ENCODE measurements at places on chromosomes 6 and 20. TPM values are rescaled to one million over a fixed set of nuclear protein-coding genes. Genes with fewer than 3 reads are reported as not detected.
A peak's percentile ranks its signal among the peaks of the same experiment; 100 is the strongest.

CDKN1A gene
- 286 TPM for total RNA-seq

DNA sequence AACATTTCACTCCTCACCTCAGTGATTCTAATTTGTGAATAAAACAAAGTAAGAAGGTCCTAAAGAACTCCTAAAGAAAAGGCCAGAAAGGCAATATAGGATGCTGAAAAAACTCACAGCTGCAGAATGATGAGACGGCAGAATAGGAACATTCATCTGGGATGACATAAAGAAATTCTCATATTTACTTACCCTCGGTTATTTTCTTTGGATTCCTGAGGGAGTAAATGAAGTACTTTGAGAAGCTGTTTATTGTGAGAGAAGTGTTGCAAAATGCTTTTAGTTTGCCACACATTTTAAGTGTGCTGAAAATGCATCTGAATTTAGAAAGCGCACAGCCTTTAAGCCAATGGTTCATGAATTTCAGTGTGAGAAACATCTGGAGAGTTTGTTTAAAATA lies 35.7 kb upstream of the RBL1 start:
- DNase-seq, result no peak

ENTPD6 gene
- total RNA-seq, result 201 TPM

DNA sequence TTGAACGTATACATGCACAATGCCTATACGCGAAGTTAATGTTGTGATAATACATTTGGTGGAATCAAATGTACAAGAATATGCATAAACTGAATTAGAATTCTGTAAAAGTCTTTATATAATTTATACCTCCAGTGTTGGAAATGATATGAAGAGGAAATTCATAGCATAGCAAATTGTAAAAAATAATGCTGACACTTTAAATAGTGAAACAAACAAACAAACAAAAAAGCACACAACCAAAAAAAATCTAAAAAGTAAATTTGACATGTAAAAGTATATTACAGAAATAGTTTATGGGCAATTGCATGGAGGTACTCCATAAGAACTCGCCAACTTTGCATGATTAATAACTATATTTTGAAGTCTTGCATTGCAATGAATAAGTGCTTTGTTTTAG lies 780.9 kb downstream of the TBC1D32 start:
- DNase-seq, result no peak

SIRPA gene
- 9.8 TPM for total RNA-seq

GRCh38 chr20:60131375-60131774 lies 173.2 kb downstream of the CDH26 start:
- DNase-seq, result no peak

DNA sequence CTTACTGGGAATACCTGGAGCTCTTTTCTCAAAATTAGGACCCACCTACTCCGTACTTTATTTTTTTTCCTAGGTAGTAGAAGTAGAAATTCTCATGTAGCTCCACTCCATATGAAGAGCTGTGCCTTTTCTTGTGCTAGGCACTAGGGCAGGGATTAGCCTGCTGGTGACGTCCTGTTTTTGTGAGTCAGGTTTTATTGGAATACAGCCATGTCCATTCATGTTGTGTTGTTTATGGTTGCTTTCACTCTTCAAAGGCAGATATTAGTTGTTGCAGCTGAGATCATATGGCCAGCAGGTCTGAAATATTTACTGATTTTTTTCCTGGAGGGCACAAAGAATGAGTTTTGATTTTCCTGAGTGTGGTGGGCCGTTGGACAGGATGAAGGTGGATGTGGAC lies 20.5 kb downstream of the XRN2 start:
- no peak for DNase-seq

GRCh38 chr20:39038495-39038894 lies 76.4 kb downstream of the DHX35 start:
- DNase-seq, result no peak

TRIM40 gene
- 10.7 TPM for total RNA-seq

CST4 gene
- not detected for total RNA-seq

TFB1M gene
- 27.9 TPM for total RNA-seq

GRCh38 chr6:138406443-138406842 lies 2.4 kb downstream of the HEBP2 start:
- DNase-seq, result peak; percentile 57

RHAG gene
- total RNA-seq, result 0.54 TPM

LGSN gene
- total RNA-seq, result 0.11 TPM

SH3BGRL2 gene
- 95.4 TPM for total RNA-seq

GRCh38 chr6:11212664-11213063 lies 19.8 kb downstream of the NEDD9 start:
- no peak for DNase-seq

FHL5 gene
- total RNA-seq, result 1.0 TPM

PGC gene
- 1.7 TPM for total RNA-seq

COL12A1 gene
- total RNA-seq, result 3.6 TPM

ANGPT4 gene
- 0.05 TPM for total RNA-seq

TP53RK gene
- total RNA-seq, result 11.1 TPM

DNA sequence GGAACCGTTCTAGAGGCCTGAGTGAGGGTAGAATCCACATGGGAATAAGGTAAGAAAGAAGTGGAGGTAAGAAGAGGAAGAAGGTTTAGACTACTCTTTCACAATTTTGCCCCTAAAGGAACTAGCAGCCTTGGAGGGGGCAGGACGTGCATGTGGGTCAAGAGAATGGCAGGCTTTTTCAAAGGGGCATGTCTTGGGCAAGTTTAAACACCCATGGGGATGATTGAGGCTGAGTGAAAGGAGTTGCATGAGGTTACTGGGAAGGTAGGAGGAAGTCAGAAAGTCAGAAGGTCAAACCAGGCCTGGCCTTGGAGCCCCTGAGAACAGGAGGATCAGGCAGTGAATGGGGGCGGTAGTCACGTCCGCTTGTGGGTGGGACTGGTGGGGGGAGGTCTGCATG lies 10.2 kb downstream of the ADA start:
- DNase-seq, result no peak

PRL gene
- not detected for total RNA-seq

GRCh38 chr6:87473419-87473903 lies 687 bp downstream of the SLC35A1 start:
- peak; percentile 68 for DNase-seq

GRCh38 chr20:1335961-1336698 lies 7.2 kb upstream of the SDCBP2 start:
- DNase-seq, result no peak

DNA sequence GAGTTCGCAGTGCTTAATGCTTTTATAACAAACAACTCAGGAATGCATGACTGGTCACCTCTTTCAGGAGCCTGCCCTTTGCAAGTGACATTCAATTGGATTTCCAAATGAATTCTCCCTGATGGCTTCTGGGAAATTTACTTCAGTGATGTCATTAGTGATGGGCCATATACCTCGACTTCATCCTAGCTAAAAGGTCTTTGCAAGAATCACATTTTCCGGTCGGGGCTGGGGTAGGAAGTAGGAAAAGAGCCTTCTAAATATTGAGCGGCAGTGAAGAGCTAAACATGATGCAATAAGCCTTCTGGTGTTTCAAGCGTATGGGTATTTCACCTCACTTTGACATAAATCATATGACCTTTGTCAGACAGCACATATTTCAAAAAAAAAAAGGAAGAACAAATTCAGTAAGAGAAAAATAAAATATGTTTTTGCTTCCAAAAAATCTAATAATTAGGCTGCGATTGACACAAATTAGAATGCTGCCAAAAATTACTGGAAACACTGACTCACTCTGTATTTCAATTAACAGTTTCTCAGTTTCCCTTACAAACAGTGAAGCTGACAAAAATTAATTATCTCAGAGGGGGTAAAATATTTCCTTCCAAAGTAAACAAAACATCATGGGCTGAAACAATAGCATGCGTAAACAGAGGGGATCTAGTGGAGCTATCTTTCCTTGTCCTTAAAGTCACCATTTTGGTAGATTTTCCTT lies 39.8 kb downstream of the ADTRP start:
- DNase-seq, result no peak

SPATA25 gene
- total RNA-seq, result 1.5 TPM

MYO6 gene
- total RNA-seq, result 80.9 TPM

DNA sequence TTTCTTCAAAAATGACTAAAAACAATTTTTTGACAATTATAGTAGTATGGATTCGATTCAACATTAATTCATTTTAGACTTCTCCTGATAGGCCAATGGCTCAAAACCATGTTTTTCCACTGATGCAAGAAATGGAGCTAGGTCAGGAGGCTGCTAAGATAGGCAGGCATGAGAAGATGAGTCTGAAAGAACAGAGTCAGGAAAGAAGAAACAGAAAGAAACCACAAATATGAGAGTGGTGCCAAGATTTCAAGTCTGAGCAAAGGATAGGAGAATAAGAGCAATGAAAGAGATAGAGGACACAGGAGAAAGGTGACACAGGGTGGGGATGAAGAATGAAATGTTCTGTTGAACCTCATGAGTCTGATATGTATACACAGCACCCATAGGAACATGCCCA lies 112.2 kb downstream of the TASP1 start:
- DNase-seq, result no peak

- DNase-seq, result no peak
These were observed 1543.5 kb downstream of the GRIK2 start for GRCh38 chr6:102936959-102937358.

- no peak for DNase-seq
These were observed 116.5 kb upstream of the EDN1 start for GRCh38 chr6:12173661-12174060.

VSX1 gene
- not detected for total RNA-seq

CALHM6 gene
- total RNA-seq, result 1.5 TPM

GRCh38 chr6:129859524-129859923 lies 1.6 kb downstream of the TMEM244 start:
- DNase-seq, result no peak

DNA sequence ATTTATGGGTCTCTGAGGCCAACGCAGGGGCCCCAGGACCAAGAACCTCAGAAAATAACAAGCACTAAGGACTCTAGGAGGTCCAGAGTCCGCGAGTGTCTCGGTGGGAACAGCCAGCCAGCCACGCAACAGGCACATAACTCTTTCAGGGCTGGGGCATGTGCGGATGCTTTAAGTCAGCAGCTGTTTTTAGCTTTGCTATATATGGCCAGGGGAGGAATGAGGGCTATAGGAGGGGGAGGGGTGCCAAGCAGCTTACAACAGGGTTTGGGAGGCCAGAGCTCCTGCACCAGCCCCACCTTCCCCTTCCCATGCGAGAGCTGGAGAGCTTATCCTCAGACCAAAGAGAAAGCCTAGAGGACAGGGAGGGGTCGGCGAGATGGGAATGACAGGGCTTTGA lies 6.2 kb downstream of the JPH2 start:
- DNase-seq, result no peak

DNA sequence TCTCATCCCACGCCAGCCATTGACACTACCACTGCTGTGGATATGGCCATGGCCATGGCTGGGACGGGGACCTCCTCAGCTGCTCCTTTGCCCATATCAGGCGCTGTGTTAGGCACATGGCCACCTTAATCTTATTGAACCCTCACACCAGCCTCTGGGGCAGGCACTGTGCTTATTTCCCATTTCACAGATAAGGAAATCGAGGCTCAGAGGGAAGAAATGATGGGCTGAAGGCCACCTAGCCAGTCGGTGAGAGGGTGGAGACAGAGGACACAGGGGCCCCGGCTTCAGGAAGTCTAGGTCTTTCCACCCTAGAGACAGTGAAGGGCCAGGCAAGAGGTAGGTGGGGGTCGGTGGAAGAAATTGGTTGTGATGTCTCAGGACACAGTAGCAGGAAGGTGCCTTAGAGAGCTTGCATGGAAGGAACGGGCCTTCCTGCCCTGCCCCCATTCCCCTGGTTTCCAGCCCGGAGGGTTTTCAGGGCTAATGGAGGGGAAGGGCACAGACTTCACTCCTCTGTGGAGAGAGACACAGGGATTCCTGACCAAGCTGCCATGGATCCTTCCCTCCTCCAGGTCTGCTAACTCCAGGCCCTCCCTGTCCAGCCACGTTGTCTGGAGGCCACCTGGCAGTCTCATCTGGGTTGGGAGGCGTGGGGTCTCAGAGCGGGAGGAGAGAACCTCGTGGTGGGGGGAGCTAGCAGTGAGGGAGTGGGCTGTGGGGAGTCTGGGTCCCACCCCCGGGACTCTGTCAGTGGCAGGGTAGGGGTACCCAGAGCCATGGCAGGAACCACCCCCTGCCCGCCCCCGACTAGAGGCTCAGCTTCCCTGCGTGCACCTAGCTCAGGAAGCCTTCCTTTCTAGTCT lies 120.4 kb downstream of the VEGFA start:
- no peak for DNase-seq

ABHD16B gene
- total RNA-seq, result not detected

LY6G6F gene
- not detected for total RNA-seq

GRCh38 chr6:5383856-5384255 lies 122.5 kb downstream of the FARS2 start:
- no peak for DNase-seq

GRCh38 chr6:10554826-10555225 lies 33.7 kb downstream of the GCNT2 start:
- no peak for DNase-seq

- DNase-seq, result peak; percentile 67
These were observed 170.6 kb downstream of the LY86 start for GRCh38 chr6:6758915-6759654.

DNA sequence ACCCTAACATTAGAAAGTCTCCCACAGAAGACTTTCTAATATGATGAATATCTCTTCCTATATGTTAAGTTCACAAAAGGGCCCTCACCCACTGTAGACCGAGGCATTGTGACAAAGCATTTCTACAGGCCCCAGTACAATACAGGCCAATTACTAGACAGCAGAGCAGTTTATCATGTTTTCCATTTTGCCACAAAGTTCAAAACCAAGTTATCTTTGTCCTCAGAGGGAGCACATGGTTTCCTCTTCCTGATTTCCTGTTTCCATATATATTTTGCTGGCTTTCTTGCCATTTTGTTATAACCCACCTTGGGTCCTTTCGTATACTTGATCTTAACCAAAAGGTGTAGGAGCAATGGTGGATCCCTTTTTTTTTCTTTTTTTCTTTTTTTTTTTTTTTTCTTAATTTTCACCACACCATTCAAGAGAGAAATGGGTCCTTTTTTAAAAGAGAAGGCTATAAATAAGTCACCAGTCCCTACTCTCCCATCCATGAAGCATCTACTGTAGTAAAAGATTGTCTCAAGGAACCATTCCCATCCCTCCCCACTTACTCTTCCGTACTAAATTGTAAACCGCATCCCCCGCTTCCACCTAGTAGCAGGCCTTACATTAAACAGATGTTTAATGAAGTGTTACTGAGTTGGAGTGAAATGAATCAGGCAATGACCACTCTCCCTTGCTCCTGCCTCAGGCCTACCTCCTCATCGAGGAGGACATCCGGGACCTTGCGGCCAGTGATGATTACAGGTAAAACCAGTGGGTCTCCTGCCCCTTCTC lies 2.1 kb upstream of the UBE2C start:
- no peak for DNase-seq

DNA sequence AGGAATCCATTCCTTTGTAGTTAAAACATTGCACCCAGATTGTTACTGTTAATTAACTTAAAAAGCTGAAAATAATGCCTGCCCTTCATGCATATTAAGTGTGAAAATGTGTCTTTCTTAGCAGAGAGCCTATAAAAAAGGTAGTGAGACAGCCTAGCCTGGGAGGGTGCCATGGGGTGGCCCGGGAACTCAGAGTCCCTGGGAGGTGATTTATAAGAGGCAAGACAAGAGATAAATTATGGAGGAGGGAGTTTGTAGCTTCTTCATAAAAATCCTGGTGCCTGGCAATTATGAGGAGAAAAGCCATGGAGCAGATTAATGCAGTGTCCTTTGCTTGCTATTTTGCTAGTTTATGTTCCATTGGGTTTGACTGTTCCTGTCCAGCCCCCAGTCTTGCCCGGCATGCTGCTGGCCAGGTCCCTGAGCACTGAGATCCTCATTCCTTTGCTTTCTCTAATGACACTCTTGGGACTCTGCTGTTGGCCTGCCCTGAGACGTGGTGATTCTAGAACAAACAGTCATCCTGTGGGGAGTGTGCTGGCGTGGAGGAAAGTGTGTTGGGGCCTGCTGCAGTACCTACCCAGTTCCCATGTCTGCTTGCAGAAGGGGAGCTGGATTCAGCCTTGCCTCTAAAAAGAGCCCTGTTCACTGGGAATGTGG lies 4.2 kb downstream of the MLN start:
- DNase-seq, result no peak
